ENCODE measurements at places on chromosomes 7 and 10.

- DNase-seq = no peak
Measured at GRCh38 chr10:3072641-3073360, 5.5 kb downstream of the PFKP start.

DNA sequence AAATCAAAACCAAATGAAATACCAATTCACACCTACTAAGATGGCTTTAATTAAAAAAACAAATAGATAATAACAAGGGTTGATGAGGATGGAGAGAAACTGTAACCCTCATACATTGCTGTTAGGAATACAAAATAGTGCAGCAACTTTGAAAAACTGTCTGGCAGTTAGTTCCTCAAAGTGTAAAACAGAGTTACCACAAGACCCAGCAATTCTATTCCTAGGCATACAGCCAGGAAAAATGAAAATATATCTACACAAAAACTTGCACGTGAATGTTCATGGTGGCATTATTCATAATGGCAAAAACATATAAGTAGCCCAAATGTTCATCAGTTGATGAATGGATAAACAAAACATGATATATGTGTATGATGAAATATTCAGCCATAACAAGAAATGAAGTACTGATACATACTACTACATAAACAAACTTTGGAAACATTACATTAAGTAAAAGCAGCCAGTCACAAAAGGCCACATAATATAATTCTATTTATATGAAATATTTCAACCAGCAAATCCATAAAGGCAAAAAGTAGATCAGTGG, 83.5 kb downstream of the BRAF start:
- DNase-seq = no peak

GRCh38 chr7:91169830-91170191, 94.4 kb upstream of the FZD1 start:
- no peak for DNase-seq

GRCh38 chr7:111528331-111528730, 34.0 kb downstream of the IMMP2L start:
- no peak for DNase-seq

- no peak for DNase-seq
Measured at GRCh38 chr7:48708635-48709034, 215.7 kb upstream of the CDC14C start.

GRCh38 chr10:11144626-11145494, 127.2 kb downstream of the CELF2 start:
- no peak for DNase-seq

DNA sequence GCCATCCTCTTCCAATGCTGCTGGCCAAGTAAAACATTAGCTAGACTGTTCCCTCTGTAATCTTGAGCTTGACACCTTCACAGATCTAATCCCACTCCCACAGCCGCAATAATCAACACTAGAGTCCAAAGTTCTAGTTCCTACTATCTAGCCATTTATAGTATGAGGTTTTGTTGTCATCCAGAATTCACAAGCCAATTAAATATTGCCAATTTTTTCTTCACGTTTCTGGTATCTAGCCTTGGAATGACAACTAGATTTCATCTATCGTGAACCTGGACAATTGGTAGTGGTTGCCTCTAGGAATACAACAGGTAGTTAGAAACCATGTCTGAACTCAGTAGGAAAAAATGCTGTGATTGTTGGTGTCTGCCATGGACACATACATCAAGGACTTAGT, 10.4 kb downstream of the WASL start:
- DNase-seq = no peak

DNA sequence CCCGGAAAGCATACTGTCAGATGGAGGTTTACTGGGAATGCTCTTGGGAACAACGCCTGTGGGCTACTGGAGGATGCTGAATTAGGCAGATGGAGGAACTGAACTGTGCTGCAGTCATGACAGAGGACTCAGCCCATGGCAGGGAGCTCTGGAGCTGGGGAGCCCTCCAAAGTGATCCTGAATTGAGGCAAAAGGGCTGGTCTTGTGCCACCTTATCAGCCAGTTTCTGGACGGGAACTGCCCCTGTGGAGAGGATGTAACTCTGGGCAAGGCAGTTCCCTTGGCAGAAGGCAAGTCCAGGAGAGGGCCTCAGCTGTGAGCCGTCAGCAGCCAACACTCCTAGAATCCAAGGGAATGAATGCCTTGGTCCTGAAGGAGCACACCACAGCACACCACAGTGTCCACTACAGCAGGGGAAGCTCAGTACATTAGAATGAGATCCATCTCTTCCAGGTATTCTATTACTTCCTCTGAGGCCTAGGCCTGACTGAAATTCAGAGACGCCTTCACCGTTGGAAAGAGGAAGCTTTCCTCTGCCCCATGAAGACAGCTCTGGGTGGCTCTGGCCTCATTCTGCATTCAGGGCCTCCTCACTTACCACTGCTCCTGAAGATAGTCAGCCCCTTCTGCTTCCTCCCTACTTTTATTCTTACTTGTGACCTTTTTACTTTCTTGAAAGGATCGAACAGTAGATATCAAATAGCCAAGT, 139.6 kb upstream of the GPR26 start:
- DNase-seq = no peak

GRCh38 chr10:44014644-44015250, 366.1 kb upstream of the ZNF32 start:
- DNase-seq = no peak

DNA sequence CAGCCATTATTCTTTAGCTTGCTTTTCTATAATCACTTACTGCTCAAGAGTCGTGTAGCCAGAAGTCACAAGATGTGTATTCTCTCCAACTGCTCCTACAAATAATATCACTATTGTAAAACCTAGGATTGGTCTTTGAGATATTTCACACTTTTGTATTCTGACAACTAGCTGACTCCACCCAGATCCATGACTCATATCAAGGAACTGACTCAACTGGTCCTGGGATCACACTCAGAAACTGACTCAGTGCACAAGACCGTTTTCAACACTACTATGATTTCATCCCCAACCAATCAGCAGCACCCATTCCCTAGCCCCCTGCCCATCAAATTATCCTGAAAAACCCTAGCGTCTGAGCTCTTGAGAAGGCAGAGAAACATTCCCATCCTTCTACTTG, 56.5 kb upstream of the ORC5 start:
- DNase-seq = no peak

DNA sequence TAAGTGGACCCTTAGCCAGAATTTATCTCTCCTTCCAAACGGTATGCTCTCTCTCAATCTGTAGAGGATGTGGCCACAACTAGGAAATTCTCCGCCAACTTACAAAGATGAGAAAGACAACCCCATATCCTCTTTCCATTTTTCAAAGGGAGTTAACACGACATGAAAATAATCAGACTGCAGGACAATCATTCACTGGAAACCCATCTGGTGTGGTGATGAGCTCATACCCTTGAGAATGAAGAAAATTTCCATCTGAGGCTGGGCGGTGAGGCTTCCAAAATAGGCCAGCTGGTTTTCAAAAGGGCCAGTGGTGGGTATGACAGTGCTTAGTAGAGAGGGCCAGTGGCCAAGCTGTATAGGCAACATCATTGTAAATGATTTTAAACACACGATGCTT, 369.6 kb downstream of the FRMD4A start:
- no peak for DNase-seq

- no peak for DNase-seq
Measured at GRCh38 chr10:132368881-132369635, 27.9 kb upstream of the PWWP2B start.

DNA sequence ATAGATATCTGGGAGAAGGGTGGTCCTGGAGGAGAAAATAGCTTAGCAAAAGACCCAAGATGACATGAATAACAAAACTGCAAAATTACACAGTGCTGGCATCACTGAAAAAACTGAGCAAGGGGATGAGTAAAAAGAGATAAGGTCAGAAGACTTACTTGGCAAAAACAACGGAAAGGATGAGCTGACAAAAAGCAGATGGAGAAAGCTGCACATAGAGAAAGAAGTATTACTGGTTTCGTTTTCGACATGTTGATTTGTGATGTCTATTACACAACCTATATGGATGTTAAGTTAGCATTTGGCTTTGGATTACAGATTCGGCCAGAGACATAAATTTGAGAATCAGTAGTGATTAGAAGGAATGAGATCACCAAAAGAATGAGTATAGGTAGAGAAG, 132.1 kb downstream of the MACC1 start:
- no peak for DNase-seq

DNA sequence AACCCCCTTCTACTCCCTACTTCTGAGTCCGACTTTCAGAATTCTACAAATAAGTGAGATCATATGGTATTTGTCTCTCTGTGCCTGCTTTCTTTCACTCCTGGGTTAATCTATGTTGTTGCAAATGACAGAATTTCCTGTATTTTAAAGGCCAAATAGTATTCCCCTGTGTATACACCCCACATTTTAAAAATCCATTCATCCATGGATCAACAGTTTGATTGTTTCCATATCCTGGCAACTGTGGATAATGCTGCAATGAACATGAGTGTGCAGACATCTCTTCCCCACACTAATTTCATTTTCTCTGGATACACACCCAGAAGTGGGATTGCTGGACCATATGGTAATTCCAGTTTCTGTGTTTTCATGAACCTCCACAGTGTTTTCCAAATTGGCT, 225.8 kb upstream of the TCERG1L start:
- DNase-seq = no peak

DNA sequence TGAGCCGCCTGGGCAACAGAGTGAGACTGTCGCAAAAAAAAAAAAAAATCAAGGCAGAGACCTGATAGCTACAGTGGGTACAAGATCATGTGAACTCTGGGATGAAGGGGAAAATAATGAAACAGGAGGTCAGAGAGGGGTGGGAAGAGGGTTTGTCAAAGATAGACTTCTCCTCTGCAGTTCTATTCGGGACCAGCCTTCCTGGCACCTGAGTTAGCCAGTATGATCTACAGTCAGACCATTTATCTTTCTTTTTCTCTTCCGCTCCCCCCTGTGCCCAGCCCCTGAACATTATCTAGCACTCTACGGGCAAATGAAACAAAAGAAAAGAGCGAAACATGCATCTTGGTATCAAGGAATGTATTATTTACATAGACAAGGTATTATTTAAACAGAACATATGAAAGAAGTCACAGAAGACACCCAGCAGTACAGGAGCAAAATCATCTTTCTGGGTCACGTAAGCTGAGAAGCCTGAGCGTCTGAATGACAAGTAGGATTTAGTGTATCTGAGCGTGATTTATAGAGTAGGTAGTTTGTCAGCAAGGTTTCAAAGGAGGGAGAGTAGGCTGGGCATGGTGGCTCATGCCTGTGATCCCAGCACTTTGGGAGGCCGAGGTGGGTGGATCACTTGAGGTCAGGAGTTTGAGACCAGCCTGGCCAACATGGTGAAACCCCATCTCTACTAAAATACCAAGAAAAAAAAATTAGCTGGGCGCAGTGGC, 109.0 kb downstream of the PRKCQ start:
- no peak for DNase-seq

GRCh38 chr7:134750083-134751062, 29.1 kb upstream of the CALD1 start:
- DNase-seq = peak; percentile 79

GRCh38 chr7:117623606-117624005, 143.8 kb downstream of the CFTR start:
- DNase-seq = no peak

- no peak for DNase-seq
Measured at GRCh38 chr10:4725917-4726606, 99.9 kb upstream of the AKR1E2 start.

DNA sequence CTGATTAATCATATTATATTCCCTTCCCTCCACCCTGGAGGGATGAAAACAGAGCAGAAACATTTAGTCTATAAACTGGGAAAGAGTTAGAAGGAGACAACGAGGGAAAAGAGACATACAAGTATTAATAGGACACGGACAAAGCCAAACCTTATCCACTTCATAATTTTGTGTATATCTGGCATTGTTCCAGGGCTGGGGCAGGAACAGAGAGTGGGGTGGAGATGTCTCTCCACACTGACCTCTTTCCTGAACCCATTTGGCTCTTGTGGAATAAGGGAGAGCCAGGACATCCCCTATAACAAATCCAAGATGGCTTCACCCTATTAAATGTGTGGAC, 43.7 kb upstream of the TSPAN33 start:
- no peak for DNase-seq

DNA sequence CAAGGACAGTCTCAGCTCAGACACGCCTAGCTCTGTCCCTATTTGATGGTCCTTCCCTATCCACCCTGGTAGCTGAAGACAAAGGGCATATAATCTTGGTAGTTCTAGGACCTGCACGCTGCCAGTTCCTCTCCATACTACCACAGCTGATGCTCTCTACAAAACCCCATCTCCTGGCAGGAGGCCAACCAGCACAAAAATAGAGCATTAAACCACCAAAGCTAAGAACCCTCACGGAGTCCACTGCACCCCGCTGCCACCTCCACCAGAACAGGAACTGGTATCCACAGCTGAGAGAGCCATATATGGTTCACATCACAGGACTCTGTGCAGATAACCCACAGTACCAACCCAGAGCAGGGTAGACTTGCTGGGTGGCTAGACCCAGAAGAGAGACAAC, 299.4 kb downstream of the LRRTM3 start:
- DNase-seq = no peak

DNA sequence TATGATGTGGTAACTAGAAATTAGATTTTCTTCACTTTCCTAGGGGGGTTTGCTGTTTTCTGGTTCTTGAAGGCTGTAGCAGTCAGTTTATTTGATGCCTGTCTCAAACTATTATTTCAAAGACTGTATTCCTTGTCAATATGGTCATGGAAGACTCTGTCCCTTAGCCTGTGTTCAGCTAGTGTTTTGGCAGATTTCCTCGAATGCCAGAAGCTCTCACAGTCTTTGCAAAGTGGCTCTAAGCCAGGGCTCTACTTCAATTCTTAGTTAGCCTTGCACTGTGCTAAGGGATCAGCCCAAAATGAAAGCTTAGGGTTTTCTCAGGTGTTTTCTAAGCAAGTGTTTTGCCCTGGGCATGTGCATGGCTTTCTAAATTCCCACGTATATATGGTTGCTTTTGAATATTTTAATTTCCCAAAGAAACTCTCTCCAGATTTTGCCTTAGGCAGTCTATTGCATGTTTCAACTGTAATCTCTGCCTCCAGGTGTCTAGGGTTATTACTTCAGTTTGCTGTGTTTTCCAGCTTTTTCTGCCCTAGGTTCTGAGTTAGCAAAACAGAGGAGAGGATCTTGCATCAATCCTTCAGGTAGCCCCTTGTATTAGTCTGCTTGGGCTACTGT, 7.2 kb upstream of the C1GALT1 start:
- no peak for DNase-seq

GRCh38 chr10:34193931-34194626, 621.0 kb downstream of the PARD3 start:
- DNase-seq = no peak
